Germinal center (tissue), 1 donor: ENCODE measurements at places on chromosomes 4 and X.

- no peak for DNase-seq
Observed at GRCh38 chr4:61805979-61806378, 605.9 kb downstream of the ADGRL3 start.

DNA sequence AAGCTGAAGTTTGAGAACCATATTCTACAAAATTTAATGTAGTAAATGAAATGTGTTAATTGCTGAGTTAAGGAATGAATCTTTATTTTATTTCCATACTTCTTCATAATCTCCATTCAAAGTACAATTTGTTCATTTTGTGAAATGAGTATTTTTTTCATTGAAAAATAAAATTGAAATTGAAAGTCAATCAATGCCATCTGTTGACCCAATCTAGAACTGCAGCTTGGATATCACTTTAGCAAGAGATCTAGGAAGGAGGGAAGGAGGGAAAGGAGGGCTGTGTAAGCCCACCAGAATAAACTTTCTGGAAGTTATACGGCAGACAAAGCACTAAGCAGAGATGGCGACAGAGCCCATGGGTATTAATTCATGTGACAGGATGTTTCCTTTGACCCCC is 128.4 kb downstream of the ZMAT1 start:
- no peak for DNase-seq

- DNase-seq: no peak
Observed at GRCh38 chrX:85941275-85941674, 106.1 kb downstream of the CHM start.

DNA sequence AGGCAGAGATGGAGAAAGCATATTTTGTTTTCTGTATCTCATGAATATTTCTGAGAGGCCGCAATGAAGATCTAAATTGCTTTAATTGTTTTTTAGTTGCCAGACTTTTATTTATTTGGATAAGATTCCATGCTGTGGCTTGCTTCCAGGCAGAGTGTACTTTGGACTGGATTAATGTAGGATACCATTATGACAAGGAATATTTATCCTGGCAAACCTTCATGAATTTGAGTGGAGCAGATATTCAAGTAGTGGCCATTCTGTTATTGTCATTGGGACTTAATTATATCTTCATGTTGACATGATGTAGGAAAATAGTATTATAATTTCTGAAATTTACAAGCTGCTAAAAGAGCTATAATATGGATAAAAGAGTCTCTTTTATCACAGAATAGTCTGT is 182.9 kb downstream of the C4orf33 start:
- no peak for DNase-seq

DNA sequence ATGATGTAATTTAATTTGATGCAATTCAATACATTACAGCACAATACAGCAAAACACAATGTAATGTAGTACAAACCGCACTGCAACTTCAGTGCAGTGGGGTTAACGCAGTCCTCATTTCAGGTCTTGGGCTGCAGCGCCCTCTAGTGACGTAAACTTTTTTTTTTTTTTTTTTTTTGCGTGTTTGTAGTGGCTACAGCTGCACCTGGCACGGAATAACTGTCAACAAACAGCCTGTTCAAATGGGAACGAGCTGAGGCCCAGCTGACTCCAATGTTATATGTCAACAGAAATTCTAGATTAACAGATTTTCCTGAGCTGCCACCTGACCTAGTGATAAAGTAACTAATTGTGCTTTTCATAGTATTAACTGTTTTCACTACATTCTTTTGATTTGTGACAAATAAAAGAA is 33.5 kb upstream of the RASSF6 start:
- peak; percentile 74 for DNase-seq

GRCh38 chrX:22536746-22537304 is 264.1 kb downstream of the CBLL2 start:
- DNase-seq: no peak

GRCh38 chr4:93828995-93829819 is 654 bp downstream of the ATOH1 start:
- no peak for DNase-seq

- no peak for DNase-seq
Observed at GRCh38 chr4:87180767-87181166, 39.7 kb downstream of the KLHL8 start.

GRCh38 chr4:82046796-82047195 is 327.0 kb downstream of the HNRNPD start:
- DNase-seq: no peak

- DNase-seq: no peak
Observed at GRCh38 chr4:56243107-56243506, 144.2 kb downstream of the AASDH start.

- no peak for DNase-seq
Observed at GRCh38 chrX:18871161-18871890, 112.6 kb downstream of the PHKA2 start.

DNA sequence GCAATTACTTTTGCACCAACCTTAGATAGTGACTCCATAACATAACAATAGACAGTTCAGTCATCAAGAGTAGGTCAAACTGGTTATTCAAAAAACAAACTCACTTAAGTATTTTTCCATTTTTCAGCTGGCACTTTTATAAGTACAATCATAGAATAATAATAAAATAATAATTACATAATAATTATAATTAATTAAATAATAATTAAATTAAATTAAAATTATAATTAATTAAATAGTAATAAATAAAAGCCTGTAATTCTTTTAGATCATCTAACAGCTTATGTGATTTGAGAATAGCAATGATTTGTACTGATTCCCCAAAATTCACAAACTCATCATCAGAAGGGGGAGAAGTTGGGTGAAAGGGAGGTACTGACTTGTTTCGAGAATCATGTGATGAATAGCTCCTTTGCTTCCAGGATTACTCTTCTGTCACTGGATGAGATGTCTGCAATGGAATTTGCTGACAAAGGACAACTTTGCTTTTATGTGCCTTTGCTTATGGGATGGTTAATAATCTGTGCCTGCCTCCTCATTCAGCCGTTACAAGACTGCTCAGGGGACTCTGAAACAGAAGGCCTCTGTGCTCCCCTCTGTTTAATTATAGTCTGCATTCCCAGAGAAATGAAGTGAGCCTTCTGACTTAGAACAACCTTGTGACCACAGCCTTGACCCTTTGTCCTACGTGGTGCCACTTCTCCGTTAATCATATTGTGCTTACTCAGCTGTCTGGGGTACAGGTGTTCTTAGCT is 104.8 kb upstream of the ENPEP start:
- DNase-seq: no peak

DNA sequence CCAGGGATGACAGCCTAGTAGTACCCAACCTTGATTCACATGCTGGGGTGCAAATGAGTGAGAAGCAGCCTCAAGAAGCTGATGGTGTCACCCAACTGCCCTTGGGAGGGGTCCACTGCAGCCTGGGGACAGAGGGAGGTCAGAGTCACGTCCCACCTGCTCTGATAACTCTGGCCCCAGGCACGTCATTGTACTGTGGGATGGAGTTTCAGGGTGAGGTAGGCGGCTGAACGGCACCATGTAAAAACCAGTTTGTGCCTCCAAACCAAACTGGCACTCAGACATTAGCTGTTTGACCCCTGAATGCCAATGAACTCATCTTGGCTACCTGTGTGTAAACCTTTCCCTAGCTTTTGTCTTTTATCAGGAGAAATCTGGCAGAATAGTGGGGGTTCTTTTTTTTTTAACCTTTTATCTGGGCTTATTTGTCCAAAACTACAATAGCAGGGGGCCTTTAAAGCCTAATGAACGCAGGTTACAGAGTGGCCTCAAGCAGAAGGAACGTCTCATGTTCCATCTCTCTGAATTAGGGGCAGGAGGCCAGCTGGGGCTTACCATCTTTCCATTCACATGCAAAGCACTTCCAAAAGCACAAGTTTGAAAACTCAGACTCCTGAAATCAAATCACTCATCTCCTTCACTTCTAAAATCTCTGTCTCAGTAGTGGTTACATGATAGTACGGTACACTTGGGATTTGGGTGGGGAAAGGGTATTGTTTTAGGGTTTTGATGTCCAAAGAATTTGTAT is 89.4 kb downstream of the IRF2 start:
- DNase-seq: no peak

DNA sequence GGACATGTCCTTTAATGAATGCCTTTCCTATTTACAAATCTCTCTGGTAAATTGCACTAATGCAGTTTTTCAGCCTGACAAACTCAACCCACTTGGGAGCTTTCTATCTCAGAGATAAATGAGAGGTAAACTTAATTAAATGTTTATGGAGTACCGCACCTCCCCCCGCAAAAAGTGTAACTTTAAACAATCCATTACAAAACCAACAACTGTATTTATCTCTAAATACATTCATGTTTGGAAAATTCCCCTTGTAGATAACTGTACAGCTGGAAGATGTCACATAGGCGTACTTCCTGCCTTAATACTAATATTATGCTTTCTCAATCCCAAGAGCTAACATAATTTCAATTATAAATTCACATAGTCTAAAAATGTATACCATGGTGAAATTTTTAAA is 215.5 kb downstream of the LDB2 start:
- DNase-seq: no peak
